ENCODE measurements at places on chromosomes 1 and 21.

DNA sequence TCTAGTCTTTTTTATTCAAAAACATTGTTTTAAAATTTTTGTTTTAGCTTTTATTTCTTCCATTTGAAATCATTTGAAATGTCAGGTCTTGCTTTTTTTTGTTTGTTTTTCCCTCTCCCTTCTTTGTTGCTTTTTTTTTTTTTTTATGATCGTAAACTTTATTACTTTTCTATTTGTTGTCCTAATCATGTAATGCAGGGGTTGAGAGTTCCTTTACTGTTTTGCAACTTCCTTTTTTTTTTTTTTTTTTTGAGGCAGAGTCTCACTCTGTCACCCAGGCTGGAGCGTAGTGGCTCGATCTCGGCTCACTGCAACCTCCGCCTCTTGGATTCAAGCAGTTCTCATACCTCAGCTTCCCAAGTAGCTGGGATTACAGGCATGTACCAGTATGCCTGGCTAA is 24.8 kb downstream of the IVNS1ABP start:
- no peak for DNase-seq

- DNase-seq, result no peak
Observed at GRCh38 chr1:6137758-6138157, 42.4 kb downstream of the CHD5 start.

DNA sequence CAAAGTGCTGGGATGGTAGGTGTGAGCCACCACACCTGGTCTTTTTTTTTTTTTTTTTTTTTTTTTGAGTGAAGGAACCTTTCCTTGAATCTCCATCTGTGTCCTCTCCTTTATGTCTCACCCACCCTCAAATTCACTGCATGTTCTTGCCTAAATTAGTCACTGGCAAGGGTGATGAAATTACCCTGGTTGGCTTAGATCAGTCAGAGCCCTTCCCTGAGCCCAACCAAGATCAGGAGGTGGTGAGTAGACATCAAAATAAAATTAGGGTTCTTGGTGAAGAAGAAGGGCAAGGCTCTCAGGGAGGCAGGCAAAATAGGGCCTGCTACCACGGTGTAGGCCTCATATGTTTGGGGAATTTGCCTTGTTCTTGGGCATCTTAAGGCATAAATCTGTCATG is 5.3 kb upstream of the TNN start:
- DNase-seq, result no peak

GRCh38 chr1:84861988-84862644 is 30.9 kb downstream of the LPAR3 start:
- no peak for DNase-seq

- DNase-seq, result no peak
Observed at GRCh38 chr21:42039911-42040351, 29.8 kb upstream of the ZBTB21 start.

GRCh38 chr1:7921796-7922195 is 18.8 kb downstream of the TNFRSF9 start:
- DNase-seq, result no peak

DNA sequence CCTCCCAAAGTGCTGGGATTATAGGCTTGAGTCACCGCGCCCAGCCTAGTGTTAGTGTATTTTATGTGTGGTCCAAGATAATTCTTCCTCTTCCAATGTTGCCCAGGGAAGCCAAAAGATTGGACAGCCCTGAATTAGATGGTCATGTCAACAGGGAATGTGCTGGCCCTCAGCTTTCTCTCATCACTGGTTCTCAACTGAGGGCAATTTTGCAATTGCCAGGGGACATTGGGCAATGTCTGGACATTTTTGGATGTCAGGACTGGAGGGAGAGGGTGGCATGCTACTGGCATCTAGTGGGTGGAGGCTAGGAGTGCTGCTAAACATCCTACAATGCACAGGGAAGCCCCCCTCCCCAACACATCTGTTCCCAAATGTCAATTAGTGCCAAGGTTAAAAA is 95.0 kb downstream of the LAMC2 start:
- DNase-seq, result no peak

DNA sequence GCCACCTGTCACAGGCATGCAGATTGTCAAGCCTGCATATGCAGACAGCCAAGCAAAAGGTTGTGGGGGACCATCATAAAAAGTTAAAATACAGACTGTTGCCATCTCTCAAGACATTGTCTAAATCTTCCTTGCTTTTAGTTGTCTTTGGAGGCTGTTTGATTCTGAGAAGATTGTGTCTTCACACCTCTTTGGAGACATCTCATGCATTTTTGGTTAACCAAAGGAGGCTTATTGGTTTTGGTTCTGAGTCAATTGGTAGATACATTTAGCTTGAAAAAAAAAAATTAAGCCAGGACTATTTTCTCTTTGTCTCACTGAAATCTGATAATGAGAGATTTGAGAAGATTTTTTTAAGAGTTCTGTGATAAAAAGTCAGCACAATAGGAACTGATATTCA is 217.6 kb downstream of the LYPLAL1 start:
- DNase-seq, result no peak

- no peak for DNase-seq
Observed at GRCh38 chr1:180945551-180945950, 32.9 kb downstream of the KIAA1614 start.

- no peak for DNase-seq
Observed at GRCh38 chr1:89911191-89911991, 83.5 kb upstream of the ZNF326 start.

DNA sequence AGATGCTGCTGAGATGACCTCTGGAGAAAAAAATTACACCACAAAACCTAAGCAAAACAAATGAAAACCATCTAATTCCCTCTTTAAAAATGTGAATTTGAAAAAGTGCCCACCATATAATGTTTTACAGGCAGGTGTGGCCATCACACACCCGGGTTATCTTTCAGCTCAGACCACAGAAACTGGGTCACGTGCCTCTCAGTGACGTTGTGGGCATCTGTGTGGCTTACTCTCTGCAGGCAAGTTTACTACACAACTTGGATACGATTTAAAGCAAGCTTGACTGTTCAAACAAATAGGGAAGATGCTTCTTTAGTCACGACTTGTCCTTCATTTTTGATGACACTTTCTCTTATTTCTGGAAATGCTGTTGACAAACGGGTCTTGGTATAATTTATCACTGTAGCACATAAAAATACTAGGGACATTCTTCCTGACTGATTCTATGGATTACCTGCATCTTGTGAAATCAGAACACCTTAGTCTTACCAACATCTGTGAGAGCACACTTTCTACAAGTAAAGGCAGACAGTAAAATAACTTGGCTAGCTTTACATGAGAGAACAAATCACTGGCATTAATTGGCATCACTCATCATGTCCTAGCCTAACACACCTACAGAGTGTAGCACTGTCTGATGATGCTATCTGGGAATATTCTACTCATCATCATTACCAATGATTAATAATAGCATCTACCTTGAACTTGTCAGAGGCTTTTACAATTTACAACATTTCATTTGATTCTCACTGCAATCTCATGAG is 89.3 kb upstream of the EDEM3 start:
- DNase-seq, result no peak

DNA sequence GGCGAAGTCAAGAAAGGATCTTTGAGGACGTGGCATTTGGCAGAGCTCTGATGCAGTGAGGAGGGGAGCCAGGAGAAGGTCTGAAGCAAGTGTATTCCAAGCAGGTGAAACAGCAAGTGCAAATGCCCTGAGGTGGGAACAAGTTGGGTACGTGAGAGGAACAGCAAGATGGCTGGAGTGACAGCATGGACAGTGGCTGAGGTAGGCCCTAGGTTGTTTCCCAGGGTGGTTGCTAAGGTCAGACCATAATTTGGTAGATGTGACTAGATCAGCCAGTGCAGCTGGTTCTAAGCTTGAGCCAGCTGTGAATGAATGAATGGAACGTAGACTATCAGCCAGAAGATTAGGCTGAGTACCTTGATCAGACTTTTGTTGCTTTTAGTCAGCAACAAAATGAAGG is 37.5 kb upstream of the JUN start:
- DNase-seq, result no peak

- no peak for DNase-seq
Observed at GRCh38 chr1:30400507-30400906, 322.9 kb downstream of the MATN1 start.

DNA sequence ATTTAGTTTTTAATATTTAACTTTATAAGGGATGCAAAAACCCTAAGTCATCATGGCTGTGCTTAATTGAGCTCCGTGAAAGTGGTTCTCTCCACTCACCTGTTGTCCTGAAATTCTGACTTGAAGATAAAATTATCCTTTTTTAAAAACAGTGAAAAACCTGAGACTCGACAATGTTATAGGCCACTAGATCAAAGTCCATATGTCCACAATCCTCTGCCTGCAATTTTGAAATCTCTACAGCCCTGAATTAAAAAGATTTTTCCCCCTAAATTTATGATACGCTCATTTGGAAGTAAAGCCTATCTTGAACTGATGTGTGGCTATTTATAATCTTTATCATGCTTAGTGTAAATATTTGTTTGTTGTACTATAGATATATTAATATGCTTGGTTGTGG is 18.7 kb downstream of the OSBPL9 start:
- no peak for DNase-seq

DNA sequence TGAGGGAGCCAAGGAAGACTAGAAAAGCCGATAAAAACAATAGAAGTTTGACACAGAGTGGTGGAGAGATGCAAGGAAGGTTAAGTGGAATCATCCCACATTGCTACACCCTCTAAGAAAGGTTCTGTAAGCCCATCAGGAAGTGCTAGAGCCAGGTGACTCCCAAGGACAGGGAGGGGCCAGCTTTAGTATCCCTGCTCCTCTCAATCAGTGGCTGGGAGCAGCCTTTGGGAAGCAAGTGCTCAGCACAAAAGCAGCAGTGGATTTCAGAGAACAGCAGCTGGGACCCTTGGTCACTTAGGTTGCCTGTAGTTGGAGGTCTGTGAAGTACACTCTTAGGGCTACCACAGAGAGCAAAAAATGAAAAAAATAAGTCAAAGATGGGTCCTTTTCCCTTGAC is 42.5 kb downstream of the NME7 start:
- DNase-seq, result no peak

- DNase-seq, result no peak
Observed at GRCh38 chr1:11746795-11747487, 11.0 kb downstream of the AGTRAP start.

DNA sequence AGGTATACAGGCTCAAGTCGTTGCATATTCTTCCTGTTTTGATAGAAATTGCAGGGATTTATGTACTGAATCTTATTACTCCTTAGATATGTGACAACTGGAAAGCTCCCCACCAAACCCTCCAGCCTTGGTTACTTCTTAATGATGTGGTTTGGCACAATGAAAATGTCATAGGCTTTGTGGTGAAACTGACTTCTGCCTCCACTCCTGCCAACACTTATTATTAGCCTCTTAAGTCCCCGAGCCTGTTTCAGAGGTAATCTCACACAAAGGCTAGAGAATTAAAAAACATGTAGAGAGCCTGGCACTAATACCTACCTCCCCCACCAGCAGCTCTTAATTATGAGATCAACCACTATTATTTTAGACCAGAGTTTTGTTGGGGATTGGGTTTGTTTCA is 4.2 kb downstream of the COX20 start:
- DNase-seq, result no peak

- no peak for DNase-seq
Observed at GRCh38 chr1:116277840-116278540, 95.1 kb upstream of the ATP1A1 start.

DNA sequence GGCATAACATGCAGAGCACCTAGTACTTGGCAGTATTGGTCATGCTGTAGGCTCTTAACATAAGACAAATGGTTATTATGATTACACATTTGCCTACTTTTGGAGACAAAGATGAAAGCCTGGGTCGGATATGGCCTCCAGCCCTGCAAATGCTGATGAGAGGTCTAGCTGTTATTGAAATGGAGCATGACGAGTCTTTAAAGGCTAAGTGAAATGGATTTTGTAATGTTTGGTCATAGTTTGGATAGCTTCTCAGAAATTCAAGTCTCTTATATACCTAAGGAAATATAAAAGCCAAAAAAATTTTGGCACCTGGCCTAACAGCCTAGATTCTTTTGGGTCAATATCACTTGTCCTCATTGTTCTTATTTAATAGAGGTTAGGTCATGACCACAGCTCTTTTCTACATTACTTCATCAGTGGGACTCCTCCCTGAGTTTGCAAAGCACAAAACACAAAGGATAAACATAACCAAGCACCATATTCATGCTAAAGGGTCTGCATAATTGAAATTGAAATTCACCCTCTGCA is 69.2 kb upstream of the WLS start:
- no peak for DNase-seq

- DNase-seq, result no peak
Observed at GRCh38 chr21:35384375-35384774, 335.3 kb upstream of the RUNX1 start.

DNA sequence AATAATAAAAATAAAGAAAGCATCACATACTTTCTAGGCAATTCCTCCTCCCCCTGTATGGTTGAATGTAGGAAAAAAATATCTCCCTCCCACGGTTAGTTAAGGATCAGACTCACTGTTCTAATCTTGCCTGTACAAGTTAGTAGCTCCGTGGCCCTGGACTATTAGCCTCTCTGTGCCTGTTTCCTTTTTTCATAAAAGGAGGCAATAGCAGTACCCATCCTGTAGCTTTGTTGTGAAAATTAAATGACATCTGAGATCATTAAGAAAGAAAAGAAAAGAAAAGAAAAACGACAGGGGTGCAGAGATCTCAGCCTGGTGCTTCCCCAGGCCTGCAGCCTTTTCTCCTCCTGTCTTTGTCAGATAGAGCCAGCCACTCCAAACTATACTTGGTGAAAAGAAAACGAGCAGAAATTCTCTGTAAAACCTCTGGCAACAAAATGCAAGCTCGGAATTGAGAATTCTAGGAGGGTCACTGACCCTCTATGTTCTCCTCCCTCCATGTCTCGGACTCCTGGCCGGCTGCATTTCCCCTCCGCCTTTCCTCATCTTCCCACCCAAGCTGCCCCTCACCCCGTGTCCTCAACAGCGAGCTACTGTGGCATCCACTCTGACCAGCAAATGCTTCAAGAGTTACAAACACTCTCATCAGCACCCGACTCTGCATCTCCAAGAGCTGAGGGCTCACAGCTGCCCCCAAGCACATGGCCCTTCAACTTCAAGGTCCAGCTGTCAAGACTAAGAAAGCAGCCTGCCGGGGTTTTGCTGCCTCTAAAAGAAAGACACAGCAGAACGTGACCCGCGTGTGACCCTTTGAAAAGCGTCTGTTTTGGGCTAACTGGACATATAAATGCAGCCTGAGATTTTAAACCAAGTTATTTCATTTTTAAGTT is 13.6 kb downstream of the RIPK4 start:
- no peak for DNase-seq

DNA sequence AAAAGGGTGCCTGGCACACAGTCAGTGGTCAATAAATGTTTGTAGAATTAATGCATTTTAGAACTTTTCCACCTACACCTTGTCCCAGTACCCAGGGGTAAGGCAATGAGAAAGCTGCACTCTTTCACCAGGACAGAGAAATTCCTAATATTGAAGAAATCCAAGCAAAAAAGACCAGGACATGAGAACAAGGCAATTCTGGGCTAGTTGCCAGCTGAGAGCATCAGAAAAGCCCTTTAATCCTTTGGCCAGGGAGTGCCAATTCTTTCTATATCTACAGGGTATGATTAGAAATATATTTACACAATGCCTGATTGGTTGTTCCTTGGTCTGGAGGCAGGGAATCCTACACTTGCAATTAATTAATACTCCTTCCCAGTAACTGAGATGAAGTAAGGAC is 492.4 kb upstream of the NFIA start:
- no peak for DNase-seq

- no peak for DNase-seq
Observed at GRCh38 chr1:119482517-119483425, 24.2 kb upstream of the HSD3B1 start.

Data from left kidney (tissue), 8 donors.